Pancreas (tissue), 10 donors: ENCODE measurements at places on chromosomes 3 and 15. TPM values are rescaled to one million over a fixed set of nuclear protein-coding genes. Genes with fewer than 3 reads are reported as not detected.

UBE3A gene
- polyA plus RNA-seq: 8.9 TPM

BCL2A1 gene
- polyA plus RNA-seq: 0.84 TPM

CHL1 gene
- polyA plus RNA-seq: 1.9 TPM

NR2C2 gene
- polyA plus RNA-seq: 8.8 TPM

PAK2 gene
- polyA plus RNA-seq: 7.5 TPM

UTS2B gene
- not detected for polyA plus RNA-seq

RHOV gene
- 11.9 TPM for polyA plus RNA-seq

NTRK3 gene
- polyA plus RNA-seq: 1.1 TPM
